ENCODE measurements at places on chromosomes 3 and 15.

DNA sequence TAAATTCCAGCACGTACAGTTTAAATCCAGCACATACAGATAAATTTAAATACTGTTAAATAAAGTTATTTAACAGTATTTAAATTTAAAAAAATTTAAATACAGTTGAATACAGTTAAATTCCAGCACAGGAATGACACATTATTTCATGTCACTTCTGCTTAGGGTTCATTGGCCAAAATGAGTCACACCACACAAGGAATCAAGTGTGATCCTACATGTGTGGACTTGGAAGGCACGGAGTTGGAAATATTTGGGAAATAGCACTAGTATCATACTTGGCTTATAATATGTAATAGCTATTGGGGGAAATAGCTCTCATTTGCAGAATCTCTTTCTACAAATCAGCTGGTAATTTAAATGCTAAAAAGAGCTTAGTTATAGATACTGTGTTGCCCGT lies 10.6 kb downstream of the RAB7A start:
- DNase-seq = no peak

- DNase-seq = no peak
Measured at GRCh38 chr3:127551178-127551577, 39.4 kb downstream of the TPRA1 start.

- no peak for DNase-seq
Measured at GRCh38 chr15:63809452-63809851, 24.3 kb downstream of the HERC1 start.

GRCh38 chr3:134699721-134700120 lies 48.9 kb upstream of the KY start:
- no peak for DNase-seq

DNA sequence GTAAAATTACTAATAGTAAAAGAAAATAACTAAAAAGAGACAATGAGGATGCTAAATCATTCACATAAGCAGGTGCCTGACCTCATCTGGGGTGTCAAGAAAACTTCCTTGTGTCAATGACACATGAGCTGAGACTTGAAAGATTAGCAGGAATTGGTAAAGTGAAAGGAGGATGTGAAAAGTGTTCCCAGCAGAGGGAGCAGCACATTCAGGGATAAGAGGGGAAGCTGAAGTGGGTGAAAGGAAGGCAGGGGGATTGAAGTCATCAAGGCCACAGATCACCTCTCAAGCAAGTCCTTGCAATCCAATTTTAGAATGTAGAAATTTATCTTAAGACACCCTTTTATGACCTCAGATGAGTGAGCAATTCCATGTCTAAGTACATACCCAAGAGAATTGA lies 60.2 kb upstream of the ACP3 start:
- no peak for DNase-seq

- no peak for DNase-seq
Measured at GRCh38 chr3:186514296-186515002, 29.7 kb downstream of the CRYGS start.

- DNase-seq = no peak
Measured at GRCh38 chr3:110788794-110789193, 282.8 kb upstream of the NECTIN3 start.

DNA sequence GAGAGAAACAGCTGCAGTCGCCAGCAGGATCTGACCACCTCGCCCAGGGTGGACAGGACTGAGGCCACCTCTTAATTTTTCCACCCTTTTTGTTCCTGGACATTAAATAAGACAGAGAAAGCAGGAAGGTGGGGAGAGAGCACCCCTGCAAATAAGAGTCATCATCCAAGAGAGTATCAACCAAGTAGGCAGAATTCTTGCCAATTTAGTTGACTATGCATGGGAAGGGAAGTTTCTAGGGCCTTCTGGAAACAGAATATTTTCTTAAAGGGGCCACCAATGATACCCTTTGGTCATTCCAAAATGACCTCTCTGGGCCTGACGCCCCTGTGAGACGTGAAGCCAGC lies 136.2 kb downstream of the TJP1 start:
- no peak for DNase-seq

- no peak for DNase-seq
Measured at GRCh38 chr15:57537072-57537471, 54.6 kb upstream of the MYZAP start.

DNA sequence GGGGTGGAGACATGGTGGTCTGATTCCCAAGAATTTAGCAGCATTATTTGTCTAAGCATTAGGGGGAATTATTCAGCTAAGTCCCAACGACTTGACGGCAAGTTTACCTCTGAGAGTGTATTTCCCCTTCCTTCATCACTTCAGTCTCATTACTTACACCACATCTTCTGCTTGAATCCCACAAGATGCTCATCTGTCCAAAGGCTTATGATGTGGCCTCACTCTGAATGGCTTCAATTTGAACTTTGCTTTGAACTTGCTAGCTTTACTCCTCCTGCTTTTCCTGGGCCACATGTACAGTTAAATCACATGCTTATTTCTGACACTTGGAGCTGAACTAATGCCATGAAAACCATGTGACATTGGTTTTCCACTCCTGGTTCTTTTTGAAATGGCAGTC lies 231.3 kb upstream of the SATB1 start:
- DNase-seq = no peak

DNA sequence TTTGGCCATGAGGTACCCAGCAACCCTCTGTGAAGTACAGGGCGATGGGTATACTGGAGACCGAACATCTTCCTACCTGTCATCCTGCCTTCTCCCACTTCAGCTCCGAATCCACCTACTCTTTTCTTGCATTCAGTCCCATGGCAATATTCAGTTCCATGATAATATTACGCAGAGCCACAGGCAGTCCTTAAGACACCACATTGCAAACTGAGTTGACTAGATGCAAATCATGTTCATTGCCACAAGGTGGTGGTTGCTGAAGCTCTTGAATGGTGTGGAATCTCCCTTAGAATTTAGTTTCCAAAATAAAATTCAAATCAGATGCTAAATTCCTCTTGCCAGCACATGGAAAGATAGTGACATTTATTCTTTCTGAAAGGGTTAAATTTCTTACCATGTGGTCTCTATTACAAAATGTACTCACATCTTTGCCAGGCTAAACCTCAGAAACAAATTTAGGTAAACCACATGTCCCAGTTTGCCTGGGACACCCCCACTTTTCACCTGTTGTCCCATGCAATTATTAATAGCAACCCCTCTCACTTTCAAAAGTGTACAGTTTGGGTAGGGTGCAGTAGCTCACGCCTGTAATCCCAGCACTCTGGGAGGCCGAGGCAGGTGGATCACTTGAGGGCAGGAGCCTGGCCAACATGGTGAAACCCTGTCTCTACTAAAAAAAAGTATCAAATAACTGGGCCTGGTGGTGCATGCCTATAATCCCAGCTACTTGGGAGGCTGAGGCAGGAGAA lies 1.7 kb upstream of the NME9 start:
- no peak for DNase-seq

DNA sequence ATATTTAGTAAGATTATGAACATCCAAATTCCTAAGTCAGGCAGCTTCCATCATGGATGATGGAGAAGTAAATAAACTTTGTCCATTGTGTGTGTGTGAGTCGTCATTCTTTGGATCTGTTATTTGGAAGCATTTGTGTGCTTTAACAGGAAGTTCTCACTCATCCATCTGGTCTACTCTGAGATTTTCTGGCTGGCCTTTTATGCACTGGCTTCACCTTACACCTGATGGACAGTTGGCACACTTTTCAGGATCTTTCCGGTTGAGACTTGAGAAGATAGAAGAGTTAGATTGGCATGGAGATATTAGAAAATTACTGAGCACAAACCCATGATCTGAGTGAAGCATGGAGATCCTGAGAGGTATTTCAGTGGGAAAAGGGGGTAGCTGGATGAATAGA lies 12.6 kb downstream of the SYNPR start:
- DNase-seq = no peak

DNA sequence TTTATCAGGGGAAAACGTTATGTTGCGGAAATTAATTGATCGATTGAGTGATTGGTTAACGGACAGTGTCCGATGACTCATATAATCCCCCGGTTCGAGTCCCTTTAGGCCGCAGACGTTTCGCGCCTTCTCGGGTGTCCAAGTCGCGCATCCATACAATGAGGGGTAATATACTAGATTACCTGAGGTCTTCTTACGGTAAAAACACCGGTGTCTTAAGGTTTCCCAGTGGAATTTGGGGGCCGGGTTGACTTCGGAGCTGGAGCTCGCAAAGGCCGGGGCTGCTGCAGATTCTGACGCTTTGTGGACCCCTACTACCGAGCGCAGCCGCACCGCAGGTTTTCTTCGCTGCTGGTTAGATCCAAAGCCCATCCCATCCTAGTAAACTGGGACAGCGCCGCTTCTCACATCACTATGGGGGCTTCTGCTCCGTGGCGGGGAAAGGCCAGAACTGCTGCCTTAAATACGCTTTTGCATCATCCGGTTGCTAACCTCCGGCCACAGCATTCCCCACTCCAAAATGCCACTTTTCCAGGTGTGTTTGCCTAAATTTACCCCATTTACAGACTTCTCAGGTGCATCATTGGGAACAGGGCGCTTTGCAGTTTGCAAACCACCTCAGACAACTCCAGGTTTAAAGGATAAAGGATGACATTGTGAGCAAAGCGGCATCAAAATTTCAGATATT lies 858 bp upstream of the SACM1L start:
- DNase-seq = no peak

- peak; percentile 69 for DNase-seq
Measured at GRCh38 chr15:67085818-67086636, 20.6 kb downstream of the SMAD3 start.

DNA sequence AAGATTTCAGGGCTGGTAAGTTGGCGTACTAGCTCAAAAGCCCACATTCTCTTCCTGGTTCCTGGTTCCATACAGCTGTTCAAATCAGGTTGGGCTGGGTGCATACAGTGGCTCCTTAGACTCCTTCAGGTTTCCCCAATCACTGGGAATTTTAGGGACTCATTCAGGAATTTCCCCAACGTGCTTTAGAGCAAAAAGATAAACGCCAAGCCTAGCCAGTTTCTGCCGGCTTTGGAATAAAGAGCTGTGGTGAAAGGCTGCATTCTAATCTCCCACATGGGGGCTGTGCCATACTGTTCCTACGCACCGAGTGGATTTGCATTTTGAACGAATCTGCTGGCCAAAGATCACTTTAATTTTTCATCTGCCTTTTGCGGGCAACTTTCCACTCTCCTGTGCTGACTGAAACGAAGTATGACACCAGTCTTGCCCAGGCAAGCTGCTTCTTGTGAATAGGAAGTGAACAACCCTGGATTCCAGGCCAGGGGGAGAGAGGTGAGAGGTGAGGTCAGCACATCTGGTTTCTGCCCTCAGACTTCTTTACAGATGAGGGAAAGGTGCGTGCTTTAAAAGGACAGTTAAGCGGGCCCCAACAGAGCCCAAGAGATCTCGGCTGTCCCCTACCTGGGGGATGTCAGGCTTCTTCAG lies 184.2 kb upstream of the PDZRN3 start:
- DNase-seq = no peak

GRCh38 chr3:99656624-99657023 lies 18.2 kb downstream of the COL8A1 start:
- DNase-seq = no peak

DNA sequence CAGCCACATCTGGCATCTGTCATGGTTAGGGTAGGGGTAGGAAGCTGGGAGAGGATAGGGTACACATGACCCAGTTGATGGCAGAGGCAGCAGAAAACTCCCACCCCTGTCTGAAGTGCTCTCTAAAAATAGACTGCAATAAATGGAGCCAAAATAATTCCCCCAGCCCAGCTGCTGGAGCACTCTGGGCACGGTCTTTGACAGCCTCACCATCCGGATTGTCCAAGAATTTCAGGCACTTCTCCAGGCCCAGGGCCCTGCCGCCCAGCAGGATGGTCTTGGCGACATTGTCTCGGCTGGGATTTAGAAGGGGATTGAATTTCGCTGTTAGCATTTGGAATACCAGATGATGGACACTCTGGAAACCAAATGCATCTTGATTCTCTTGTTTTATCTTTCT lies 103.7 kb downstream of the IQSEC1 start:
- DNase-seq = no peak

- DNase-seq = peak; percentile 89
Measured at GRCh38 chr3:12994607-12995388, 78.4 kb downstream of the IQSEC1 start.

GRCh38 chr15:95596496-95596895 lies 734.0 kb upstream of the NR2F2 start:
- no peak for DNase-seq

DNA sequence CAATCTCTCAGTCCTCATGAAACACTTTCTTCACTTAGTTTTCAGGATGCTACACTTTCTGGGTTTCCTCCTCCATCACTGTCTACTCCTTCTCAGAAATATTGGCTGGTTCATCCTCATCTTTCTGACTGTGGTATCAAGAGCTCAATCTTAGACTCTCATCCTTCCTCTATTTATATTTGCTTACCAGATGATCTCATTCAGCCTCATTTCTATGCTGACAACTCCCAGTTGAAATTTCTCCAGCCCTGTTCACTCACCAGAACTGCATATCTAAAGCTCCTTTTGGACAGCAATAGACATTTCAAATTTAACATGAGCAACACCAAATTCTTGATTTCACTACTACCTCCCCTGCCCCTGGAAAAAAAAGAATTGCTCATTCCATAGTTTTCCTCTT lies 48.0 kb upstream of the FBN1 start:
- DNase-seq = no peak

GRCh38 chr3:30011237-30011803 lies 595.1 kb upstream of the TGFBR2 start:
- no peak for DNase-seq

- DNase-seq = no peak
Measured at GRCh38 chr3:162534431-162534830, 1037.8 kb downstream of the OTOL1 start.

DNA sequence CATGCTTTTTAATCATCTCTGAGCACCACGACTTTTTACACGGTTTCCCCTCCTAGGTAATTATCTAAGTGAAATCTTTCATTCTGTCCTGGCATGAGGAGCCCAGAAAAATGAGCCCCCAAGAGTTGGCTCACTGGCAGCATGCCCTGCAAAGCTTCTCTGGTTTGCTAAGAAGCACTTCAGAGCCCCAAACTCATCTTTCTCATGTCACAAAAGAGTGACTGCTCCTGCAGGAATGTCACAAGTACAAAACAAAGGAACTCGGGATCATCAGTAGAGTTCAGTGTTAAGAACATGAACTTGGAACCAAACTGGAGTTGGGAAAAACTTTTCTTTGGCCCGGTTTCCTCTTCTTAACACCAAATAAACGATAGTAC lies 123.9 kb downstream of the FOXB1 start:
- DNase-seq = no peak

DNA sequence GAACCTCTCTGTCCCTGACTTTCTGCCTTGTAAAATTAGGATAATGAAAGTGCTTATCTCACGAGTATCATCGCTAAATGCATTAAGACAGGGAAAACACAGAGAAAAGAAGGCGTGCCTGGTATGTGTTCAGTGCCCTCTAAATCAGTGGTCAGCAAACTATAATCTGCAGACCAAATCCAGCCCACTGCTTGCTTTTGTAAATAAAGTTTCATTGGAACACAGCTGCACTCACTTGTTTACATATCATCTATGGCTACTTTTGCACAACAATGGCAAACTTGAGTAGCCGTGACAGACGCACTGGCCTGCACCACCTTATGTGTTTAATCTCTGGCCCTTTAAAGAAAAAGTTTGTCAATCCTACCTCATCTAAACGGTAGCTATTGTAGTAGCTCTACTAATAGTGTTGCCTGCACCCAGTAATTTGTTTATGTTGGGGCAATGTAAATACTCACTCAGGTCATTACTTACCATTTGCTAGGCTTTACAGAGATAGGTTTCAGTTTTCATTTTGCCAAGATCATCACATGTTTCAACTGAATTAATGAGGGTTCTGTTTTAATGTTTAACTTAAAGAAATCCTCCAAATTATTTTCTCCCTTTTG lies 229.4 kb downstream of the FEZF2 start:
- DNase-seq = no peak

GRCh38 chr3:76487446-76487845 lies 552.5 kb upstream of the ROBO2 start:
- no peak for DNase-seq

GRCh38 chr15:34284937-34285336 lies 52.6 kb downstream of the SLC12A6 start:
- DNase-seq = no peak

All from CD4-positive, alpha-beta T cell treated with Interferon alpha-2 for 1 hour (primary cell).